Type B pancreatic cell (in vitro differentiated cells): ENCODE measurements at places on chromosomes 3 and 15.

DNA sequence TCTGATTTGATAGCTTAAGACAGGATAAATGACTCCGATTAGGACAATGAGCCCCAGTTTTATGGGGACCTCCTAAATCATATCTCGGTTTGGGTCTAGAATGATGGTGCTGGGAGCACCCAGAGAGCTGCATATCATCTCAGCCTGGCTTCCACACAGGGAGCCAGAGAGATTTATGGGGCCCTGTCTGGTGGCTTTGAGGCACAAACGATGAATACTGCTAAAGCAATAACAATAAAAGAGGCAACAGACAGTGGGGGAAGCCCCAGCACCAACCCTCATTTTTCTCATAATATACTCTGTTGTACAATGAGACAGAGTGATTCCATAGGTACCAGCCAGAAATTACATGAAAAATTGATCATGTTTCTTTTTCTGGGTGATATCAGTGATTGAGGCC, 889.0 kb upstream of the CFAP20DC start:
- no peak for DNase-seq

DNA sequence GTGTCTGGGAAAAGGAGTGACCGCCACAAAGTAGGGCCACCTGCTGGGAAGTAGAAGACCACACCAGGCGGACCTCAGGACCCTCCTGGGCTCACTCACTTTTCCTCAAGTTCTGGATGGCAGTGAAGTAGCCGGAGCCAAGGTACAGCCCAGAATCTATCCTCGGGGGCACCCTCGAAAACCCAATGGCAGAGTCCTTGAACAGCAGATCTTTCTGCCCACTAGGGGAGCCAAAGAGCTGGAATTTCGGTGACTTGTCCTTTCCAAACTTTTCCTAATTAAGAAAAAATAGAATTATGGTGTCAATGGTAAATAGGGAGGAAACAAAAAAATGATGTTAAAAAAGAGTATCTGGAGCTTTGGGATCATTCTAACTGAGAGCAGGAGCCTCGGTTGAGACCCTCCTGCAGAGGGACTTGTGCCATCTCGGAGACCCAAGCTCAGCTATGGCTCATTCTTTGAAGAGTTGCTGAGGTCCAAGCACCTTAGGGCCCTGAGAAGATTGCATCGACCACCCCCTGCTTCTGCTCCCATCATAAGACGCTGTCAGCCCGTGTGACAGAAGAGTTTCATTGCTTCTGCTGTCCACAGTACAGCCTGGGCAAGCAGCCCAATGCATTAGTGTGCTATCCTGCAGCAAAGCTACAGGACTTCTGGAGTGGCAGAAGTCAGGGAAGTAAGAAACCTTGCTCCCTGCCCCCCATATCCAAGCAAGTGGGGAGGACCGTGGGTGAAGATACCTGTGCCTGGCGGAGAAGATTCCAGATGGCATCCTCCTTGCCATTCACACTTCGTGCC, 14.8 kb downstream of the LTF start:
- DNase-seq, result no peak

DNA sequence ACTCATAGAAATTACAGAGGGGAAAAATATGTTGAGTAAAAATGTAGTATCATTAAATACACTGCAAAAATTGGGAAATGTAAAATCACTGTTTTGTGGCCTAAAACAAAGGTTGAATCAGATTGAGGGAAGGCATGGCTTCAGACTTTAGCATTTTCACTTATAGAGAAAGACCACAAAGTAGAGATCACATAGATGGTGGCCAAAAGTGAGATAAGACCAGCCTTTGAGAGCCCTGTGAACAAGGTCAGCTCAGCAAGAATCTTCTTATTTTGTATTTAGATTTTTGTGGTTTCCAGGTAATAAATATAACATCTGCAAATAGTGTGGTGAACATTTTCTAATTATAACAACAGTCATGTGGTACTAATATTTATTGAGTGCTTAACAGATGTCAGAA, 544.8 kb upstream of the DPPA4 start:
- no peak for DNase-seq

DNA sequence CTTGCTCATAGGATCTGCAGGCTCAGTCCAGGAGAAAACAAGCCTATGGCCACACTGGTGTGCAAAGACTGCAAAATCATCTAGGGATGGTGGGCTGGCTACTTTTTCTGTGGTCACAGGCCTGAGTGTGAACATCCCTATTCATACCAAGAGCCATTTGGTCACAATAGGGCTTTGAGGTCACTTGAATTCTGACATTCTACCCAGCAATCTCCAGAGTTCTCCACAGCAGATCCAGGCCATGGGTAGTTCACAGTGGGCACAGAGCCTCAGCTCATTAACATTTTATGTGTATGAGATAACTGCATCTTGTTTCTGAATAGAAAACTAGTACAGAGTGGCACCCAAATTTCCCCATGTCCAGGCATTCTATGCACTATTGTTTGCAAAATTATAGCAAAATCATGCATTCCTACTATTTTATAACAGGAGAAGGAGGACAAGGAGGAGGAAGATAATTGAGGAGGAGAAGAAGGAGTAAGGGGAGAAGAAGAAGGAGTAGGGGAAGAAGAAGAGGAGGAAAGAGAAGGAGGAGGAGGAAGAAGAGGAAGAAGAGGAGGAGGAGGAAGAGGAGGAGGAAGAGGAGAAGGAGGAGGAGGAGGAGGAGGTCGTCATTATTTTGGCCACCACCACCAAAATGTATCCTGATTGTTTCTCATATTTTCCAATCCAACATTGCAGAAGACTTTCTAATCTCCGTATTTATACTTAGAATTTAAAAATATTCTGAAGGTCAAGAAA, 129.0 kb downstream of the SEMA6D start:
- no peak for DNase-seq

DNA sequence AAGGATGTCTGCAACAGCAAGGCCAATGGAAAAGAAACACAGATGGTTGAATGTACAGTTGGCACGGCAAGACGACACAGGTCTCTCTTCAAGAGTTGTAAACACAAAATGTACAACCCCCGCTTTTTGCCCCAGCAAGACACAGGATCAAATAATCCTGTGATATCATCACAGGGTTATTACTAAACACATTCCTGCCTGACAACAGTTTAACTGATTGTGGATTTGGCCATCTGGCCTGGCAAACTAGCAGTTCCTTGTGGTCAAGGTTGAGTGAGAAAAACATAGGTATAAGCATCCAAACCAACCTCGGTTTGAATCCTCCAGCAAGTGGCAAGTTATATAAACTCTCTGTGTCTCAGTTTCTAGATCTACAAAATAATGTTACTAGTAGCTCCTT, 23.4 kb downstream of the PARP16 start:
- DNase-seq, result no peak

- no peak for DNase-seq
Measured at GRCh38 chr3:112557976-112558375, 3.8 kb downstream of the ATG3 start.

DNA sequence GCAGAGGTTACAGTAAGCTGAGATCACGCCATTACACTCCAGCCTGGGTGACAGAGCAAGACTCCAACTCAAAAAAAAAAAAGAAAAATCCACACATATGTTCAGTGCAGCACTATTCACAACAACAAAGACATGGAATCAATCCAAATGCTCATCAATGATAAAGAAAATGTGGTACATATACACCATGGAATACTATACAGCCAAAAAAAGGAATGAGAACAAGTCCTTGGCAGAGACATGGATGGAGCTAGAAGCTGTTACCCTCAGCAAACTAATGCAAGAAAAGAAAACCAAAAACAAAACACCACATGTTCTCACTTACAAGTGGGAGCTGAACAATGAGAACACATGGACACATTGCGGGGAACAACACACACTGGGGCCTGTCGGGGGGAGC, 25.5 kb downstream of the PYGO1 start:
- no peak for DNase-seq
